LNCaP clone FGC (cell line): ENCODE measurements at places on chromosomes 6 and 20.

GRCh38 chr20:25052255-25053194 lies 5.4 kb downstream of the ACSS1 start:
- no peak for DNase-seq

- no peak for DNase-seq
These were observed 39.8 kb upstream of the EDN1 start for GRCh38 chr6:12250383-12250770.

DNA sequence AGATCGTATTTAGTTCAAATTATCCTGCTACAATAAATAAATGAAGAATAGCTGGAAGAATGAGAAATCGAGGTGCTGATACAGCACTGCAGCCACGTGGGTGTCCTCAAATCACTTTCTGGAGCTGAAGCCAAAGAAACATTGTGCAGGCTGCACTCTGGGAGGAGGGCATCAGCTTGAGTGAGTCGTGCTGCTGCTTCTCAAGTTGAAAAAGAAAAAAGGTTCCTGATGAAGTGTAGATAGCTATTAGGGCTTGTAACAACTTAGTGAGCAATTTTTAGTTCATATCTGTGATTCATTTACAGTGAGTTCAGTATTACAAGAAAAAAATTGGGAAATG lies 40.5 kb downstream of the DSE start:
- DNase-seq, result no peak

- DNase-seq, result no peak
These were observed 15.0 kb downstream of the MTG2 start for GRCh38 chr20:62197801-62198200.

DNA sequence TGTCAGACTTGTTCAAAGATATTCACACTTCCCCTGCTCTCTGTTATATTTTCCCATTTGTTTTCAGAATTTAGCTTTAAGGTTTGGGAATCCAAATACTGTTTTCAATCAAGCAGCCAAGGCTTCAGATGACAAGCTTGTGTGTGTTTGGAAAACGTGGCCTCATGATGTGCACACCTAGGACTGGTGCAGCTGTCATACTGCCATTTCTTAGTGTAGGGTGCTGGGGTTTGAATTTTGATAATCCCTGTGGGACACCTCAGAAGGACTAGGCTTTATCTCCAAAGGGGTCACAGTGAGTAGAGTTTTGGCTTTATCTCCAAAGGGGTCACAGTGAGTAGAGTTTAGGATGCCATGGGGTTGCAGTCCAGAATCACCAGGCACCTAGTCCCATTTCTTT lies 65.3 kb upstream of the JAG1 start:
- no peak for DNase-seq

DNA sequence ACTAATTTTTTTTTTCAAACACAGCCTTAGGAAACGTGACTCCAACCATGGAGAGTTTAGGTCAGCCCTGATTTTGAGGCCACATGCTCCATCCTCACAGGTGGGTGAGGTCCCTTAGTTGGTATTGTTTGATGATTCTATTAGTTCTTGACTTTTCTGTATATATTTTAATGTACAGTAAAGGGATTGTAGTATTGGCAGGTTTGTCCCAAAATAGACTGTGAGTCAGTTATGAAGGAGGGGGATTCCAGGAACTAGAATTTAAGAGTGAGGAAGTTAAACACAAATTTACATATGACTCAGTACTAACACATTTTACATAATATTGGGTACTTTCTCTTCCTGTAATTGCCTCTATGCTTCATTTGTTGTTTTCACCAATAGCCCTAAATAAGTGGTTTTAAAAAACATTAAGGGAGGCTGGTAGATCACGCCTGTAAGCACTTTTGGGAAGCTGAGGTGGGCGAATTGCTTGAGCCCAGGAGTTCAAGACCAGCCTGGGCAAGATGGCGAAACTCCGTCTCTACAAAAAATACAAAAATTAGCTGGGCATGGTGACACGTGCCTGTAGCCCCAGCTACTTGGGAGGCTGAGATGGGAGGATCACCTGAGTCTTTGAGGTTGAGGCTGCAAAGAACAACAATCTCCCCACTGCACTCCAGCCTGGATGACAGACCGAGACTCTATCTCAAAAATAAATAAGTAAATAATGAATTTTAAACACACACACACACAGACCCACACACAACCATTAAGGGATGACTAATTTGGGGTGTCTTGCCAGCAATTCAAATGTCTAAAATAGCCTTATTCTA lies 81.8 kb downstream of the SGK1 start:
- DNase-seq, result no peak

DNA sequence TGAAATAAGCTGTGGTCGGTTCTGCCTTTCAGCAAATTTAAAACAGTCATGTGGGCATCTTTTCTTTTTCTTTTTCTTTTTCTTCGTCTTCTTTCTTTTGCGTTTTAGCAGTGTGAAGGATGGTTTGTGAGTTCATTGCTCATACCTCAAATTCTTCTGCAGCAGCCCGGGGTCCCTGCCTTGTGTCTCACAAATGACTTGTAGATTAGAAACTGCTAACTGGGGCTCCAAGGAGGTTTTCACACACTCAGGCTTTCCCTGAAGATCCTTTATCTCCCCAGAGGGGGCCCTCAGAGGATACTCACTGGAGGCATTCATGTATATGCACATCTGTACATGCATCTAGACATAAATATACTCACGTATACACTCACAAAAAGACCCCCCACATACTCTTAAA lies 1.7 kb downstream of the SMOC2 start:
- no peak for DNase-seq

DNA sequence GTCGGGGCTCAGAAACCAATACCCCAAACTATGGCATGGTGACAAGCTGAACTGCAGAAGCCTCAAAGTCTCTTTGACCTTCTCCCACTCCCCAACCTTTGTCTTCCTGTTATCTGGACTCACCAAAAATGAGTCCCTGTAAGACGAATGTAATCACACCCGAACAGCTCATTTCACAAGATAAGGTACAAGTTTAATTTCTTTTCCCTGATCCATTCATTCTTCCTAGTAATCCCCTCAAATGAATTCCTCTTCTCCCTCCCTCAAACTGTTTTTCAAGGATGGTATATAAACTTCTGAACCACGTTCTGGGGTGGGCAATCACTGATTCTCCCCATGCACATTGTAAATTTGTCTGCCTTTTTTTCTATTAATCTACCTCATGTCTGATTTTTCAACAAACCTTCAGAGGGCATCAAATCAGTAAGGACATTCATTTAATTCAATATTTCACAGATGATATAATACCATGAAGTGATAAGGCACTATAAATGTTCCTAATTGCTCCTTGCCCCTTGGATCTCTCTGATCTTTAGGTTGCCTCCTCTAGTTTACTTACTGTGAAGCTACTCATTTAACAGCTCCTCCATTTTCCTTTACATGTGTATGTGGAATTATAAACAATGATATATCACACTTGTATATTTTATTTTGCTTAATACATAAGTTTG lies 77.2 kb downstream of the OR2B2 start:
- no peak for DNase-seq

DNA sequence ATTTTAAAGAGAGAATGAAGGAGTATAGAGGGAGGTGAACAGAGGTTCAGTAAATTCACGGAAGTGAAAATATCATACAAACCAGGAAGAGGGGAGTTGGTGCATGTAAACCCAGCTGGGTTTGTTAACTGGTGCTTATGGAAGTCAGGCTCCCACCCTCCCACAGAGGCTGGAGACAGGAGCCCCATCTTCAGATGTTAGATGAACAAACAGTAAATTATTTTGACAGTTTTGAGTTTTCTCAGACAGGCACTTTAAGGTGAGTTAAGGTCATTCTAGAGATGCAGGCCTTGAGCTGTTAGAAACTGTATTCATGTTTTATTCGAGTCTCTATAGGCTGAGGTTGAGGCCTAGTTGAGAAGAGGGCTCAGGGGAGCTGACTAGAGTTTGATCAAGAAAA lies 41.8 kb upstream of the FUCA2 start:
- no peak for DNase-seq

DNA sequence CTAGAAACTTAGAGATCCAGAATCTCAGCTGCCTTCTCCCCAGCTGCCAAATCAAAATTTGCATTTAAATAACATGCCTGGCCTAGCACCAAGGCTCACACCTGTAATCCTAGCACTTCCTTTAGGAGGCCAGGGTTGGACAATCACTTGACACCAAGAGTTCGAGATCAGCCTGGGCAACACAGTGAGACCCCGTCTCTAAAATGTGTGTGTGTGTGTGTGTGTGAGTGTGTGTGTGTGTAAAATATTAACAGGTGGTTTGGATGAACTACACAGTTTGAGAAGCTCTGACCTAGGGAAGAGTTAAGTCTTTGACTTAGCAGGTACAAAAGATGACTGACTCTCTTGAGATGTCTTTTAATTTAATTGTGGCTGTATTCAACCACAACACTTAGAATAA lies 20.2 kb upstream of the CD2AP start:
- DNase-seq, result no peak

GRCh38 chr20:50980851-50981713 lies 22.5 kb downstream of the MOCS3 start:
- no peak for DNase-seq

DNA sequence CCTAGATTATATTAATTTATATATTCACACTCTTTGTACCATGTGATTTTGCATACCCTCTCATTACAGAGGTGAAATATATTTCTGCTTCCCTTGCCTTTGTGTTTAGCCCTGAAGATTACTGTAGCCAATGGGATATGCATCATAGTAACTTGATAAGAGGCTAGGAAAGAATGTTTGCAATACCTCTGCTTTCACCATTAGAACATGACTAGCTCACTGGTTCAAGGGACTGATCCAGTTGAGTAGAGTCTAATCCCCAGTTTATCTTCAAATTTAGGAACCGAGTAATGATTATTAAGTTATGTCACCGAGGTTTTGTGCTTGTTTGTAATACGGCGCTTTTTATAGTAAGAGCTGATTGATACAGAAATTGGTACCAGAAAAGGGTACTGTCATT lies 552.6 kb upstream of the GJE1 start:
- DNase-seq, result no peak

DNA sequence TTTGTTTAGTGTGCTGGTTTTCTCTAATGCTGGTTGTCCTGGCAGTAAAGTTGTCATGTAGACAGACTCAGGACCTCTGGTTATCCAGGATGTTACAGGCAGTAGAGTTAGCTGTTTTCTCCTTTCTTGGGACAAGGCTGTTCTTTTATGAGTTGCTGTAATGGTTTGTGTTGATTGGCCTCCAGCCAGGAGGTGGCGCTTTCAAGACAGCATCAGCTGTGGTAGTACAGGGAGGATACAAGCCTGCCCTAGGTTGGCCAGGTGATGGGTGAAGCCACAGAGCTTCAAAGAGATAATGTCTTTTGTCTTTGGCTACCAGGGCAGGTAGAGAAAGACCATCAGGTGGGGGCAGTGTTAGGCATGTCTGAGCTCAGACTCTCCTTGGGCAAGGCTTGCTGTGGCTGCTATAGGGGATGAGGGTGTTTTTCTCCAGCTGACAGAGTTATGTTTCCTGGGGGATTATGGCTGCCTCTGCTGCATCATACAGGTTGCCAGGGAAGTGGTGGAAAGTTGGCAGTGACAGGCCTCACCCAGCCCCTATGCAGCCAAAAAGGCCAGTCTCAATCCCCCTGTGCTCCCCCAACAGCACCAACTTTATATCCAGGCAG lies 127.2 kb upstream of the TAB2 start:
- peak; percentile 72 for DNase-seq

DNA sequence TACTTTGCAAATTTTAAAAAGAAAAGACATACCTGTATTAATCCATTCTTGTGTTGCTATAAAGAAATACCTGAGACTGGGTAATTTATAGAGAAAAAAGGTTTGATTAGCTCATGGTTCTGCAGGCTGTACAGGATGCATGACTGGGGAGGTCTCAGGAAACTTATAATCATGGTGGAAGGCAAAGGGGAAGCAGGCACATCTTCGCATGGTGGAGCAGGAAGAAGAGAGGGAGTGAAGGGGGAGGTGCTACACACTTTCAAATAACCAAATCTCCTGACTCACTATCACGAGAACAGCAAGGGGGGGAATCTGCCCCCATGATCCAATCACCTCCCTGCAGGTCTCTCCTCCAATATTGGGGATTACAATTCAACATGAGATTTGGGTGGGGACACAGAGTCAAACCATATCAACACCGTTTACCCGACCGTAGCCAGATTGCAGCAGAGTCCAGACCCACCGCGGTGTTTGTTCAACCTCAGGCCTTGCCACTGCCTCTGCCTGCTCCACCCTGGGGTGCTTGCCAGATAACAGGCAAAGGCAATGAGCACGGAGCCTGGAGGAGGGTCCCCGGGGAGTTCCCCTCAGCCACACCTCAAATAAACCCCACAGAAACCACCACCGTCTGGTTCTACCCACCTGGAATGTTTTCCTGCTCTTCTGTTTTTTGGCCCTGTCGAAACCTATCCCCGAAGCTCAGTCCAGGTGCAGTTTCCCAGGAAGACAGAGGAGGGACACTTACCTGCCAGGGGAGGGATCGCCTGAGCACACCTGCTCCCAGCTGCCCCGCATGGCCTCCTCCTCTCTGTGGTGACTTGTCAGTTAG lies 142.2 kb upstream of the AFDN start:
- no peak for DNase-seq

DNA sequence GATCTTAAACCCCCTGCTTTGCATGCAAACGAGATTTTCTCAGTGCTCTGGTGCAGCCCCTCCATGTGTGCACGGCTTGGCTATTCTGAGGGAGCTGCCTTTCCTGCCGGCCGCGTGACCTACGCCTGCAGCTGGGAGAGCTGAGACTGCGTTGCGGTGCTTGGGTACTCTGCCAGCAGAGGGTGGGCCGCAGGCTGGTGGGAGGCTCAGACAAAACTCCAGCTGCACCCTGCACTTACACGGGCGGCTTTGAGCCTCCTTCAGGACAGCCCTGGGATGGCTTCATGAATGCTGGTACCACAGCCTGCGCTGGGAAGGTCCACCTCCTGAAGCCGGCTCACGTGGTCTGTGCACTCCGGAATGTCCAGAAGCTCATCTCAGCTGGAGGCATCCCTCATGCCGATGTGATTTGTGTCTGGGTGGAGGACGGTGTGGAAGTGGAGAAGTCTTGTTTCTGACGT lies 223.7 kb downstream of the DLL1 start:
- no peak for DNase-seq

- DNase-seq, result peak; percentile 63
These were observed 93.7 kb downstream of the PLG start for GRCh38 chr6:160795721-160796120.

GRCh38 chr6:128124713-128125112 lies 223.9 kb upstream of the THEMIS start:
- DNase-seq, result no peak

DNA sequence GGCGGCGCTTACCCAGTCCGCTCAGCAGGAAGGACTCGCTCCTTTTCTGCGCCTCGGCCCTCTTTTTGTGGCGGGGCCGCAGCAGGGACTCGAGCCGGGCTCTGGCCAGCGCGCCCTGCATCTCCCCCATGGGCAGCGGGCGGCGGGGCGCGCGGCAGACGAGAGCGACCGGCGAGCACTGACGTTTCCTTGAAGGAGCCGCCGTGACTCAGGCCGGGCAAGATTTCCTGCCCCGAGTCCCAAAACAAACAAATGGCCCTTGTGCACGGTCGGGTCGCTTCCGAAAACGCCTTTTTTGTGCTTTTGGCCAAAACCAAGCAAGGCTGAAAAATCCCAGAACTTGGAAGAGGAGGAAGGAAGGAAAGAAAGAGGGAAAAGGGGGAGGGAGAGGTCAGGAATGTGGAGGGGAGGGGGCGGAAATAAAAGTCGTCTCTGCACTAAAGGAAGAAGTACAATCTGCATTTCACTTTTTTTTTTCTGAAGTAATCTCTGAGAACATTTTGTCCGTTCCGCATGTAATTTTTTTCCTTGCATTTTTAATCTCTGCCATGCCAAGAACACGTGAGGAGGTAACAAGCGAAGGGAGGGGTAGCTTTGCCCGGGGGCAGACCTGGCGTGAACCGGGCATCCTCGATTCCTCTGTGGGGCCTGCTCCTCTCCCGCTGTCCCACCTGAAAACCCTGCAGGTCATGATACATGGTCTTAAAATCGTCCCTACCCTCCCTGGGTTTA lies 123.3 kb upstream of the SLC2A12 start:
- no peak for DNase-seq
